Stimulated activated CD8-positive, alpha-beta memory T cell treated with anti-CD3 and anti-CD28 coated beads, Interleukin-4, amount 100 ng/mL, for 48 hours (primary cell): ENCODE measurements at places on chromosomes 7 and 10.

DNA sequence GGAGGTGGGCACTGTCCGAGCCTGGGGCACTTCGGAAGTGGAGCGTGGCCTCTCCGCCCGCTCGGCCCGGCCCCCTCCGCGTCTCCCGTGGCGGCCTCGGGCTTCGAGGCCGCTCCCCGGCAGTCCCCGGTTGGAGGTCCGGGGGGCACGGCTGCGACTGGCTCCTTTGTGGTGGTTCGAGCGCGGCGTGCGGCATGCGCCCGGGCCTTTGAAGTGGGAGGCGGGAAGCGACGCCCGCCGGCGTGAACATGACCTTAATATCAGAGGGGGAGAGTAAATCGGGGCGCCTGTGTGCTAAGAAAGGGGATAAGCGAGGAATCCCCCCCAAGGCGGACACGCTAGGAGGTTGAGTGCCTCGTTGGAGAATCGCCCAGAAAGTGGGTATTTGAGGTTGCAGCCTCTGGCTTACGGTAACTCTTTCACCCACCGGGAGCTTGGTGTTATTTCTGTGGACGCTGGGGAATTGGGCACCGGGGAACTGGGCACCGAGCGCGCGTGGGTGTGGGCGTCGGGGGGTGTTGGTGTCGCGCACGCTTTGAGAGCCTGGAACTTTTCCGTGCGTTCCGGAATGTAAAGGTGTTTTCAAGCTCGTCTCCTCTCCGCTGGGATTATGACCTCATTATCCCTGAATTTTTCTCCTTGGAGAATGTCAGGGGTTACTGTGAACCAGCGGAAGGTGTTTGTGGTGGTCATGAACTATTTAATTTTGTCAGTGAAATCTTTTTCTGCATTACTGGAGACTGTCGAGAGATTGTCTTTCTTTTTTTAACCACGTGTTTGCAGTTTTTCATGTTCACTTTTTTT is 660 bp downstream of the SUV39H2 start:
- DNase-seq: peak; percentile 57

GRCh38 chr10:89301232-89301631 is 614 bp upstream of the IFIT2 start:
- no peak for DNase-seq

DNA sequence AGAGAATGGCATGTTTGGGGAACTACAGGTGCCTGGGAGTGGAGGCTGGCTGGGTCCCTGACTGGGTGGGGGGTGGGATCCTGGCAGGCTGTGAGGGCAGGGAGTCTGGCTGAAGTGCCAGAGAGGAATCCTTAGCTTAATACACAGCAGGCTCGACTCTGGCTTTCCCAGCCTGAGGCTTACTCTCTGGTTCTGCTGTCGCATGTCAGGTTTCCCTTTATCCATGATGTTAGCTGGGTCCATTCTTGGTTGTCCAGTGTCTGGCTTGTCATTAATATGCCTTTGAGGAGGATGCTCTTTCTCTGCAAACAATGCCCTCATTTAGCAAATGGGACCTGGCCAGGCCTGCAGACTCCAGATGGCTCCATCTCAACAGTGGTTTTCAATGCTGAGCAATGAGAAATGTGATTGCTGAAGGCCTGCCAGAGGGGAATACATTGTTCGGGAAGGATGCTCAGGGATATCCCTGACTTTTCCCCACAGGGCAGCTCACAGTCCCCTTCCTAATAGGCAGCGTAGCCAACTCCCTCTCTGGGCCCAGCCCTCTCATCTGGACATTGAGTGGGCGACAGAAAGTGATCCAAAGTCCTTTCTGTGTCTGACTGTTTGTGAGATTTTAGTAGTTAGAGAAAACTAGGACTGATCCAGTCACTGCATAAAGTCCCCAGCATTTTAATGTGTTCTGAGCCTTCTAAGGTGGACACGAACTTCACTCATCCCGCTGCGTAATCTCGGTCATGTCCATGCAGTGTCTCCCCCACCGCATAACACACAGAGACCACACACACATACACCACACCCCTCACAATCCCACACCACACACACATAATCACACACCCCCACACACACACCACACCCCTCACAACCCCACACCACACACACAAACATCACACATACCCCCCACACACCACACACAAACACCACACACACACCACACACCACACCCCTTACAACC is 124.9 kb downstream of the ANLN start:
- DNase-seq: no peak

DNA sequence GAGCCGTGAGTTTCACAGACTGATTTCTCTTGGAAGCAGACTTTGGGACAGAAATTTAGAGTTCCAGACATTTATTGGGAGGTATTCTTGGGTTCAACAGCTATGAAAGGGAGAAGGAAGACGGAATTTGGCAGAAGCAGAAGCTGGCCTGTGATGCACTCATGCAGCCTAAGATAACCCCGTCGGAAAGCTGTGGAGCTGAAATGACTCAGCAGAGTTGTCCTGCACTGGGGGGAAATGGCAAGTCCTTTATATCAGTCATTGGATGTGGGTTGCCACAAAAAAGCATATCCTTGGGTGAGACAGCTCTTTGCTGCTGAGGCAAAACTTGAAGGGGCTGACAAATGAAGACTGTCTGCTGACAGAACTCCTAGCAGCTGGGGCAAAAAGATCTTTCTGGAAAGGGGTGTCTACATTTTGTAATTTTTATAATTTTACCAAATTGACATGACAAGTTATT is 11.5 kb upstream of the MICU1 start:
- DNase-seq: peak; percentile 44

DNA sequence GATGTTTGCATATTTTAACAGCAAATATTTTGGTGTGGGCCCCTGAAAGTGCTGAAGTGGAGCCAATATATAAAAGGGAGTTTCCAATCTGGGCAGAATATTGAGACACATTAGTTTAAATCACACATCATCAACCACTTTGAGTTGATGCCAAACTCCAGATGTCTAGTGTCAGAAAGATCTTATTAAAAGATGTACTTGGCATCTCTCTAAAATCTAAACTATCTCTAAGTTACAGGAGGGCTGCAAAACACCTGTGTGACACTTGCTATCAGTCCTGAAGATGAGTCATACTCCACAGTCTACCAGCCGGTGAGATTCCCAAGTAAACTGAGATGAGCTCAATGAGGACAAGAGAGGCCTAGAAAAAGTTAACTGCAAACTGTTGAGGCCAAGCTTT is 11.4 kb downstream of the JAZF1 start:
- no peak for DNase-seq

GRCh38 chr10:102121739-102122372 is 1.7 kb upstream of the LDB1 start:
- no peak for DNase-seq

GRCh38 chr10:118139321-118139720 is 92.6 kb upstream of the RAB11FIP2 start:
- no peak for DNase-seq

DNA sequence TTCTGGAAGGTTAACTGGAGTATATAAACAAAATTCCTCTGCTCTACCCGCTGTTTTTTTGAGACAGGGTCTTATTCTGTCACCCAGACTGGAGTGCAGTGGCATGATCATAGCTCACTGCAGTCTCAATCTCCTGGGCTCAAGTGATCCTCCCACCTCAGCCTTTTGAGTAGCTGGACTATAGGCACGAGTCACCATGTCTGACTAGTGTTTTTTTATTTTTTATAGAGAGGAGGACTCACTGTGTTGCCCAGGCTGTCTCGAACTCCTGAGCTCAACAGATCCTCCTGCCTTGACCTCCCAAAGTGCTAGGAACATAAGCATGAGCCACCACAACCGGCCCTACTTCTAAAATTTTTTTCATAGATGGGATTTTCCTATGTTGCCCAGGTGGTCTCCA is 2.2 kb downstream of the RAB18 start:
- DNase-seq: no peak
